ENCODE measurements at places on chromosomes 11 and 22.

DNA sequence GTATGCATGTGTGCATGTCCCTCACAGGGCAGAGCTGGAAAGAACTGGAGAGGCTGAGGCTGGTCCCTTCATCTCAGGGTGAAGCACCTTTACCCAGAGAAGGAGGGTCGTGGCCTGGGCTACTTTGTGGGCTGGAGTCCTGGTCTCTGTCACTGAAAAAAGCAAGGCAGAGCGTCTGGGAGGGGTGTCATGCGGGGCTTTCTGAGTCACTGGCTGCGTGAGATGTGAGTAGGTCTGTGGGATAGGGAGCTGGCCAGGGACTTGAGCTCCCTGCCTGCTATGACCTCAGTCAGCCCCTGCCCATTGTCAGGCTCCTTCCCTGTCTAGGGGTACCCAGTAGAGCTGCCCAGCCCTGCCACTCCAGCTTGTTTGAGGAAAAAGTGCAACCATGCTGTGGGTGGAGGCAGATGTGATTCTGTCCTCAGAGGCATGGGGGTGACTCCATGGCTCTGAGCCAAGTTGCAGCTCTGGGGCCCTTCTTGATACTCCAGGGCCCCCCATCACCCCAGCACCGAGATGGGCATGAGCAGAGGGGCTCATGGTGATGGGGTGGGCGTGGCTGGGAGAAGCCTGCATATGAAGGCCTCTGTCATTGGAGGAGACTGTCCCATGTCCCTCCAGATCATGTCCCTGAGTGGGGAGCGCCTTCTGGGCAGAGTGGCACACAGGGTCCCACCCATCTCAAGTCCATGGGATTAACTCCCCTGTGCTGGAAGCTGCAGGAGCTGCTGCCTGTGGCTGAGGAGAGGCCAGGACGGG lies 27.8 kb downstream of the KCNQ1 start:
- no peak for DNase-seq

GRCh38 chr22:29735416-29735815 lies 15.6 kb downstream of the CABP7 start:
- DNase-seq = no peak

- DNase-seq = no peak
Observed at GRCh38 chr22:46413725-46414379, 78.3 kb downstream of the TRMU start.

DNA sequence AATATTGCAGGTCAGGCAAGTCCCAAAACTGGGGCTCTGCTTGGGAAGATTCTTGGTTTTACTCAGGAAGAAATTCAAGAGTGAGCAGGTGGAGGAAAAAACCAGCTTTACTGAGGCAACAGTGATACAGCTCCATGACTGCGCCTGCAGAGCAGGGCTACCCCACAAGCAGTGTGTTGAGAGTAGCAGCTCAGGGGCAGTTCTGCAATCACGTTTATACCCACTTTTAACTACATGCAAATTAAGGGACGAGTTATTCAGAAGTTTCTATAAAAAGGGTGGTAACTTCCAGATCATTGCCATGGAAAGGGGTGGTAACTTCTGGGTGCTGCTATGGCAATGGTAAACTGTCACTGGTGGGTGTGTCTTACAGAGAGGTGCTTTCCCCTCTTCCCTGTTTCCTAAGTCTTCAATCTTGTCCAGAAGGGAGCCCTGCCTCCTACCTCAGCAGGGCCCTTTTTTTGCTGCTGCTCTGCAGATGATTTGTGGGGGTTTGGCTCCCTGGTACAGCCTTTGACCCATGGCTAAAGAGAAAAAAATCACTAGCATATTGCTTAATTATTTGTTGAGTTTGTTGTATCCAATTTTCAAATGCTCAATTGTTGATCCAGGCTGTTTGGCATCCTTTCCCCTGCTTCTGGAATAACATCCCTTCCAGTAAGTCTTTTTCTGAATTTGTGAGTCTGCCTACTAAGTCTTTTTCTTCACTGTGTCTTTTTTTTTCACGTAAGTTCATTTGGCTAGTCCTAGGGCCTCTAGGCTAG lies 30.0 kb upstream of the ME3 start:
- DNase-seq = no peak

- no peak for DNase-seq
Observed at GRCh38 chr22:20793748-20794649, 20.1 kb downstream of the SERPIND1 start.

GRCh38 chr11:60372767-60373166 lies 5.6 kb upstream of the MS4A7 start:
- no peak for DNase-seq

GRCh38 chr11:79092791-79093353 lies 348.0 kb downstream of the TENM4 start:
- no peak for DNase-seq

DNA sequence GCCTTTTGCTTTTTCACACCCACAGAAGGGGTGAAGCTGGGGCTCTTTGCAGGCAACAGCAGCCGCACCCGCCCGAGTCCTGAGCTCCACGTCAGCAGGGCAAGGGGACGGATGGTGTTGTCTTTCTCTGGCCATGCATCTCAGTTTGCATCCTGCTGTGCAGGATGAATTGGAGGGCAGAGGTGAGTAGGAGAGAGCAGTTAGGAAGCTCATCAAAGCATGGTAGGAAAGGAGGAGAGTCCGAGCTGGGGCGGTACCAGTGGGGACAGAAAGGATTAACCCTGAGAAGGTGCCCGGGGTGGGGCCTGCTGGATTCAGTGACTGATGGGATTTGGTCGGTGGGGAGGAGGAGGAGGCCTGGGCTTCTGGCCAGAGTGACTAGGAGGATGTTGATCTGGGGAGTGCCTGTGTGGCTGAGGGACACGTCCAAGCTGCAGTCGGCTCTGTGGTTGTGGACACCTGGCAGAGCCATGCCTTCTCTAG lies 14.6 kb downstream of the FAM83F start:
- no peak for DNase-seq

DNA sequence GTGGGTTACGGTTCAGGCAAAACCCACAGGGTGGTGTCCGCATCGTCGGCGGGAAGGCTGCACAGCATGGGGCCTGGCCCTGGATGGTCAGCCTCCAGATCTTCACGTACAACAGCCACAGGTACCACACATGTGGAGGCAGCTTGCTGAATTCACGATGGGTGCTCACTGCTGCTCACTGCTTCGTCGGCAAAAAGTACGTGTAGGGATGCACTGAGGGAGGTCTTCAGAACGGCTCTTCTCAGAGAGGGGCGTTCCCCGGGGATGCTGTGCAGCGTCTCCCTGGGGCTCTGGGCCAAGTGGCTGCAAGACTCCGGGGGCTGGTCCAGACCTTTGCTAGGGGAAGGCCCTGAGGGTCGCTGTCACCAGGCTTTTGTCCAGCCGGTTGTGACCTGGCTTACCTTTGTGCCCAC lies 1.3 kb downstream of the ACR start:
- no peak for DNase-seq

DNA sequence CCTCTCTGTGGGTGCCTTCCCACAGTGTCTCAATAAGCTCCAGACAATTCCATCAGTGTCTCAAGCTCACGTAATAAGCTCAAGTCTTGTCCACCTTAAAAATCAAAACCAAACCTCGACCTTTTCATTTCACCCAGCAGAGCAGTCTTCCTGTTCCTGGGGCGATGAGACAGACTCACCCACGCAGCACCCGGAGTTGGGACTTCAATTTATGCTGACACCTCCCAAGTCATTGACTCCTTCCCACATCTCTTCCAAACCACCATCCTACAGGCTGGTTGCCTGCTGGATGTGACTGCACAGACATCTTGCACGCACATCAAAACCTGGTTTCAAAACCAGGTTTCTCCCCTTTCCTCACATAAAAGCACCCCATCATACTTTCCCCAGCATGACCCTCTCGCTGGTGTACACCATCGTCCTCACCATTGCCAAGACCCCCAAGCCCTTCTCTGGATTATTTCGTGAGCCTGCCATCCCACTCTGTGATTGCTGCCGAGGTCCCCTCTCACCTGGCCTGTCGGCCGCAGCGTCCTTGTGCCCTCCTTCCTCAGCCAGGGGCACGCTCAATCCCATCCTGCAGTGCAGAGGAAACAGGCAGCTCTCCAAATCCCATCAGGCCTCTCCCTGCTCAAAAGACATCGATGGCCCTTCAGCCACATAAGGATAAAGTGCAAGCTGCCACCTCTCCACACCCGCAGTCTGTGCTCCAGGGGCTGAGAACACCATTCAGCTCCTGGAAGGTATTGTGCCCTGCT lies 45.1 kb upstream of the FBXO3 start:
- no peak for DNase-seq

DNA sequence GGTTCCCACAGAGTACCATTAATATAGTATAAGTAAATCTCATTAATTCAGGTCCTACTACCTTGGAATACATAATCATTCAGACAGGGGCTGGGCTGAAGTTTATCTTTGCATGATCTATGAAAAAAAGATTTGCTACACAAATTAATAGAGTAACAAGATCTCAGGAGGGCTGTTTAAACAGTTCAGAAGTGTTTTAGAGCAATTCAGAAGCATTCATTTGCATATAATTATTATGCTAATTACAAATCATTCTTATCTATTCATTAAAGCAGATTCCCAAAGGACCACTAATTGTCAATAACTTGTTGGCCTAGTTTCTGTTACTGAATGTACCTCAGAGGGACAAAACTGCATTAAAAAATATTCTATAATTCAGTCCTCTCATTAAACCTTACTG lies 40.5 kb downstream of the PITPNB start:
- DNase-seq = no peak

- peak; percentile 44 for DNase-seq
Observed at GRCh38 chr22:32050678-32051515, 7.8 kb downstream of the SLC5A1 start.
